ENCODE measurements at places on chromosomes 7 and 10. TPM values are rescaled to one million over a fixed set of nuclear protein-coding genes. Genes with fewer than 3 reads are reported as not detected.

DNA2 gene
- 1.8 TPM for total RNA-seq

GARS1 gene
- 59.7 TPM for total RNA-seq

RNF148 gene
- 0.27 TPM for total RNA-seq

LIPK gene
- total RNA-seq = not detected

PHYHIPL gene
- total RNA-seq = not detected

DYNC1I1 gene
- total RNA-seq = 15.0 TPM

NACAD gene
- 1.5 TPM for total RNA-seq

FAM241B gene
- 2.6 TPM for total RNA-seq

GSTO2 gene
- total RNA-seq = 2.3 TPM

CPVL gene
- total RNA-seq = 5.8 TPM

NUB1 gene
- 45.3 TPM for total RNA-seq

YAE1 gene
- 8.3 TPM for total RNA-seq

MSMB gene
- not detected for total RNA-seq

ASZ1 gene
- not detected for total RNA-seq

PLEKHS1 gene
- total RNA-seq = not detected

BMPER gene
- total RNA-seq = 7.2 TPM

CDCA7L gene
- 2.5 TPM for total RNA-seq

FEZF1 gene
- not detected for total RNA-seq

NEUROD6 gene
- total RNA-seq = not detected

IFIT2 gene
- 0.41 TPM for total RNA-seq

PTPN12 gene
- 22.7 TPM for total RNA-seq

NKX2-3 gene
- not detected for total RNA-seq

ANTXRL gene
- not detected for total RNA-seq

FAS gene
- 3.9 TPM for total RNA-seq

C10orf71 gene
- 208 TPM for total RNA-seq

PNLIP gene
- not detected for total RNA-seq

CCSER2 gene
- 48.4 TPM for total RNA-seq

EGR2 gene
- 1.5 TPM for total RNA-seq

CPN1 gene
- total RNA-seq = 0.20 TPM

NME8 gene
- not detected for total RNA-seq

ASB13 gene
- total RNA-seq = 13.9 TPM

NEUROG3 gene
- total RNA-seq = not detected

NUTM2B gene
- 0.18 TPM for total RNA-seq

ZNF467 gene
- total RNA-seq = 0.87 TPM

RHOBTB1 gene
- 28.1 TPM for total RNA-seq

MACC1 gene
- not detected for total RNA-seq

NRF1 gene
- 22.9 TPM for total RNA-seq

SH2B2 gene
- 40.4 TPM for total RNA-seq
